ENCODE measurements at places on chromosomes 2 and 18.

DNA sequence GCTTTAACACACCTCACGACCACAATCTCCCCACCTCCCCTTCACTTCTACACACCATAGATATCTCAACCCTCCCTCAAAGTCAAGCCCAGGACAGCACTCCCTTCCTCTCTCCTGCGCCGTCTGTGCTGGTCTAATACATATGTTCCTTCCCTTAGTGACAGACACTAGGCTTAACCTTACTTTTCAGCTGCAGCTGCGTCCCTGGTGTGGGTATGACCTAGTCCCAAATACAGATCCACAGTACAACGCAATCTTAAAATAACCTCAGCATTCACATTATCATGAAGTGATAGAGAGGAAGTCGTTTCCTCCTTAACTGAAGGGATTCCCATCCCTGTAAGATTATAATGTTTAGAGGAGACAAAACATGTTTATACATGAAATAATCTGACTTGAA is 192.7 kb upstream of the TANK start:
- DNase-seq = no peak

GRCh38 chr18:23213200-23213599 is 77.9 kb downstream of the CABLES1 start:
- DNase-seq = no peak

GRCh38 chr2:54667726-54668650 is 55.5 kb upstream of the EML6 start:
- DNase-seq = no peak

- DNase-seq = no peak
These were observed 278.0 kb downstream of the EPHA4 start for GRCh38 chr2:221293949-221294742.

DNA sequence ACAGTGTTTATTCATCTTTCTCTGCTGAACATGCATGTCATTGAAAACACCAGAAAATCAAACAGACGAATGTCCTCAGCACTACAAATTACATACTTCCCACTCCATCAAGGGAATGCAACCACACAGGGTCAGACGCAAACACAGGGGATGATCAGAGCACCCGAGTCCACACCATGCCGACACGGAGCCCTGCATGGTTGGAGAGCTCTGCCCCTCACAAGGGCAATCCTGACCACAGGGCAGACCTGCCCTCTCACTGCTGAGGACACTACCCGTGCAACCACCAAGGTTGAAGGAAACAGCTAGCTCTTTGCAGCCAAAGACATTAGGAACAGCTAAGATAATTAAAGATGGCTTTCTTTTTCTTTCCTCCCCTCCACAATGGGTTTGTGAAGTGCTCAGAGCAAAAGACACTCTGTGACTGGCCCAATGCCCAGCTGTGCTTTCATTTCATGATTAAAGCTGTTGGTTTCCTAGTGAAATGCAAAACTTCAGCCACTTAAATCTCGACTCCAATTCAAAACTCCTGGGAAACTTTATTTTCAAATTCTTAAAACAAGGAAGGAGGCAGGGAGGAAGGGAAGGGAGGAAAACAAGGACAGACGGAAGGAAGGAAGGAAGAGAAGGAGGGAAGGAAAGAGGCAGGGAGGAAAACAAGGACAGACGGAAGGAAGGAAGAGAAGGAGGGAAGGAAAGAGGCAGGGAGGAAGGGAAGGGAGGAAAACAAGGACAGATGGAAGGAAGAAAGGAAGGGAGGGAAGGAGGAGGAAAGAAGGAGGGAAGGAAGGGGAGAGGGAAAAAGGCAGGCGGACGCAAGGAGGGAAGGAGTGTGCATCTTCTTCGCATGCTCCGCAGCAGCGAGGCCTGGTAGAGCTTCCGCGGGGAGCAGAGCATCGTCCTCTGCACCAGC is 65.8 kb downstream of the NDUFA10 start:
- no peak for DNase-seq

DNA sequence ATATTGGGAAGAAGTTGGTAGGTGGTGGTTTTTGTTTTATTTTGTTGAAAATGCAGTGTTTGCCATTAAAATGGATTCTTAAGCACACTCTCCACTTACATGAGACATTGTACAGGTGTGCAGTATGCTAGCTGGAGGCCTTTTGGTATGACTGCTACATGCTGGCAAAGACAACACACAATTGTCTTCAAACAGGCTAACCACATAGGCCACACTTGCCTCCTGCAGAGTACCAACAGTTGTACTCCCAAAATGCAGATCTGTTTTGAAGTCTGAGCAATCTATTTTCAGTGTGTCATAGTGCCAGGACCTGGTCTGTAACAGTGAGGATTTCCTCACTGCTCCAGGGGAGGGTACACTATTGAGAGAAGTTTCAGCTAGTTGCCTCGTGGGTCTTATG is 213.6 kb downstream of the ZRANB3 start:
- DNase-seq = no peak

- no peak for DNase-seq
These were observed 167.0 kb downstream of the NDUFA10 start for GRCh38 chr2:239858179-239858578.

- no peak for DNase-seq
These were observed 28.9 kb downstream of the KCNF1 start for GRCh38 chr2:10940596-10940995.

DNA sequence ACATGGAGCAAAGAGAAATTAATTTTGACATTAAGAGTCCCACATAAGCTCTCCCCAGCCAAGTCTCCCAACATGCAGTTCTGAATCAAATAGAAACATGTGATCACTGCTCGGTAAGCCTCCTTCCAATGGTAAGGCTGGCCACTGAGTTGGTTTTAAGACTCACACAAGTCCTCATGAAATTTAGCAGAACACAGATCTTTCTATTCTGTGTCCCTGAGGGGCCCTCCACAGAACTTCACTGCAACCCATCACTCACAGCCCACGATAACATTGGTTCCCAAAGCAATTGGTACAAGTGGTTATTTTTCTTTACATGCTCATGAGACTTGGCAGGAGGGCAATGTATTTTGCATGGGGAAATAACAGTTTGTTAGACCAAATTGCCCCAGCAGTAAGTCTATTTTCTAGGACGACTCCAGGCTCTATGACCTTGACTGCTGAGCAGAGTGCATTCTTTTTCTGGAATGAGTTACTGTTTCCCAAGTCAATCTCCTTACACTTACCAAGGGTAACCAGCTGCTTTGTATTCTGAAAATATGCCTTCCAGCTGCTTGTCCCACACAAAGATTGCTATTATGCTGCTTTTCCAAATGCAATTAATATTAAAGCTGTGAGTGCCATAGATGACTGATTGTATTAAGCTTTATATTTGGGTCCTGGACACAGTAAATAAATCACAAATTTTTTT is 142.3 kb upstream of the TANK start:
- DNase-seq = no peak

DNA sequence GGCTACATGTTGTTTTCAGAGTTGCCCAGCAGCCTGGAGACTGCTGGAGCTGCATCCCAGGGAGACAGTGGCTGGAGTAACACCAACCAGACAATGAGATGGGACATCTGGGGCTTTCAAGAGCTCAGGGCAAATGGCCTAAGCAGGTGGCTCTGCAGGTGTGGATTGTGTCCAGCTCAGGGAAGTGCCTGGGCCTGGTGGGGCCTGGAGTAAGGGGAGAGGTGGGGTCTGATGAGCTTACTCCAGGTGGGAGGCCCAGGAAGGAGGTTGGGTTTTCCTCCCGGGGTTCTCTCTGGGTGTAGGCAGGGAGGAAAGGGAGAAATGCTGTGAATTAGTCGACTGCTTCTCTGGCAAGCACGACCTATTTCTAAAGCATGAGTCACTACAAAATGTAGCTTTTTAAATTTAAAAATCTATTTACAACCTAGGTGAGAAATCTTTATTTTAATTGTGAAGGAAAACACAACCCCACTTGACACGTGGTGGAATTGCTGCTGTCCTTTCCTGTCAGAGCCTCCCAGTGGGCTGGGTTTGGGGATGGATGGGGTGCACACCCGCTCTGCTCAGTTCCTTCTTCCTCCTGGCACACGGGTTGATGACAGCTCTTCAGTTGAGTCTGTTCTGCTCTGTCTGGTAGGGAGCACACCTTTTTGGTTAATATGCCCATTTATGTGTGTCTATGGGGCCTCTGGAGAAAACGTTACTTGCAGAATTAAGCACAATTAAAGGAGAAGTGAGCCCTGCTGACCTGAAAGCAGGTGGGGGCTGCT is 81.6 kb downstream of the SH3RF3 start:
- DNase-seq = no peak

DNA sequence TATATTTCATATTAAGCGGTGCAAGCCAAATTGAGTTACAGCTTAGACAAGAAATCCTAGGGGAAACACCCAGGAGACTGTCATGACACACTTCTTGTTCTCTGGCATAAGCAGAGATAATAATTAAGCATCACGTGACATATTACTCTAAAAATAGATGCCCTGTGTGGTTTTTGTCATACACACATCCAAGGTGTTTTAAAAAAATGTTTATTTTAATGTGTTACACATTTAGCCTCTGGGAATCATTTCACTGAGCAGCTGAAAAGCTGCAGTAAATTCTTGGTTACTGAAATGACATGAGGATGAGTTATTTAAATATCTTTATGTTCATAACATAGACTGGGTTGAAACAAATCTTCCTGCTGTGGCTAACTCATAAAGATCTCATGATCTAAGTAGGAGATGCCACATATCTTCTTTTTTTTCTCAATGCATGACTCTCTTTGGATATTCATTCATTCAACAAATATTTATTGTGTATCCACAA is 38.0 kb upstream of the ERMN start:
- DNase-seq = no peak

DNA sequence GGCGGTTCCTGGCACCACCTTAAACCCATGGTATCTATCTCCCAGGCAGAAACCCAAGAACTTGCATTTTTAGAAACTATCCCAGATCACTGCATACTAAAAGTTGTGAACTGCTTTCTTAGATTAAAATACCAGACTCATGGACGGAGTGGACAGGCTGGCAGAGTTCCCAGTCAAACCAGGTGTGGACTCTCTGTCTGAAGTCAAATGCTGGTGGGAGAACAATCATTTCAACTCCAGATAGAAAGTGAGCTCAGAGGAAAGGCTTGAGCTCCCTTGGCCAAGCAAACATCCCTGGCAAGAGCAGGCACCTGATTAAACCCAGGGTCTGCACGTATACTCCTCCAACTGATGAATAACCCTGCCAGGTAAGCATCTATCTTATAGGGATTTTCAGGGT is 19.5 kb downstream of the NXPH2 start:
- DNase-seq = no peak

DNA sequence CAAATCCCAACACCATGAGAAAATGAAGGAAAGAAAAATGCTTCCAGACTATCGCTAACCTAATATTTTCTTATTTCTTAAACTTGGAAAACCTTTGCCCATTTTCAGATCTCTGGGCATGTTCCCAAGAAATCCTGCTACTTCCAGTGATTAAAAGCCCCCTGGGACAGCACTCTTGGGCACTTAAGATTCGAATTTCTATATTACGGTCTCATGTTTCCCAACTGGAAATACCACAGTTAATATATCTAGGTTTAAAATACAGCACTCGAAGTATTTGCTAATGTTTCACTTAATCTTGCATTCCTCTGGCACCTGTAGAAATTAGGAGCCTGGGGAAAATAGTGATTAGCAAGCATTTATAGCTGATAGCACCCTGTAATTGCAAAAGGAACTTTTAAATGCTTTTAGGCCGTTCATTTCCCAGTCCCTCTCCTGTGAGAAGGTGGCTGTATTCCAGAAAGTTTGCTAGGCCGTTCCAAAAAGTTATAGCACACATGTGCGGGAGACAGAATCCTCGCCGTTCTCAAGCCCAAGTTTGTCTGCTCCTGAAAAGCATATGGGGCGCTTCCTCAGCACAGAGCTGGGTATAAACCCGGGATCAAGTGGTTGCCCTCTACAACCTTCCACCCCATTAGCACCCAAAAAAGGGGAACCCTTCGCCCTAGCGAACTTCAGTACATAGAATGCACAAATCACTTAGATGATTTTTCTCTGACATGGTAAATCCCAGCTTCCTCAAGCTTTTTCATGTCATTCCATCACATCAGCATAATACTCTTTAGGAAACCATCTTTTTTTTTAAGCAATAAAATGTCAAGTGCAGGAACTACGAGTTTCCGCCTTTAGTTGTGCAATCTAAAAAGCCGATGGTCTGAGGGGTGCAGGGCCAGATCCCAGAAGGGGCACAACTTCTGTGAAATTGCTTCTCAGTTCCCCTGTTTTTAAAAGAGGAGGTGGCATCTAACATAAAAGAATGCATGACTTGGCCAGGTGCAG is 60.6 kb downstream of the DIPK1C start:
- DNase-seq = no peak

DNA sequence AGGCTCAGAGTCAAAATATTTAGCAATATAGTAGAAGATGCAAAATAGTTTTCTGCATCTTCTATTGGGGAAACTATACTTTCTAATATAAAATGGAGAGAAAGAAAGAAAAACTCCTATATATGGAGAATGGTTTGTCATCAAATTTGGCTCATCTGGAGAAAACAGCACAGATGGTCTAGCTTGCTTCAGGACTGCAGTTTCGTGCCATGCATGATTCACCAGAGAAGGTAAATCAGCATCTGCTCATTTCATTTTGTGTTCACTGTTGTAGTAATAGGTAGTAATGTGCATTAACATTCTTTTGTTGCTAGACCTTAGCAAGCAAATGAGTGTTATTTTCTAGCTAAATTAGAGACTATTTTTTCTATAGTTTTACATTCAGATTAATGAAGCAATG is 179.0 kb downstream of the ASXL3 start:
- DNase-seq = no peak

DNA sequence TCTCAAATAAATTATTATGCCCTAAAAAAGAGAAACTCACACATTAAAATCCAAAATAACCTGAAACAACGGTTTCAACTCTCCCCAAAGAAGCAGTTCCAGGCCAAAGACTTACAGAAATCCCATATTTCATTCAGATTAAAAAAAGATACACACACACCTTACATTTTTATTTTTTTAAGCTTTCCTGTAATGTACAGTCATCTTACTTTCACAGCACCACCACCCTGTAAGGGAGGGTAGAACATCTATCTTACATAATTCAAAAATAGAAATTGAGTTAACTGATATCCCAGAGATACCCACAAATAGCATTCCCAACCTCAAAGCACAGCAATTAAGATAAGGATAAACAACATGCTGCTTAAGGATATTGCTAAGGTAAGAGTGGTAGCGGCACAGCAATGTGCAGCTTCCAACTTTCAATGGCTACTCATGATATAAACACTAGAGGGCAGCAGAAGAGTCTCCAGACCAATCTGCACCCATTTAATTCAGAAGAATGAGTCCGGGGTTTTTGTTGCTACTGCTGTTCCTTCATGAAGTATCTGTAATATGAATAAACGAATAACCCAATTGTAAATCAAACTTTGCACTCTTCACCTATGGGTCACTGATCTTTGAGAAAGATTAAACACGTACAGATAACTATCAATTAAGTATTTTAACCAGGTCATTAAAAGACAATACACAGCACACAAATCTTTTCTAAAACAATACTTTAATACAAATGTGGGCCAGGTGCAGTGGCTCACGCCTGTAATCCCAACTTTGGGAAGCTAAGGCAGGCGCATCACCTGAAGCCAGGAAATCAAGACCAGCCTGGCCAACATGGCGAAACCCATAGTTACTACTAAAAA is 11.3 kb downstream of the GFPT1 start:
- DNase-seq = no peak
